Chondrocyte (in vitro differentiated cells): ENCODE measurements at places on chromosomes 5 and 9. TPM values are rescaled to one million over a fixed set of nuclear protein-coding genes. Genes with fewer than 3 reads are reported as not detected.

The GLRA1 gene
- not detected in 3 replicates for total RNA-seq

The DPYSL3 gene
- 60.2 to 63.1 TPM (median 60.4 TPM) in 3 replicates for total RNA-seq

The SLC45A2 gene
- total RNA-seq = 0.12 to 0.51 TPM in 2 of 3 replicates, not detected in the other

The STK32A gene
- 0.12 to 0.31 TPM in 2 of 3 replicates, not detected in the other for total RNA-seq

The S1PR3 gene
- 1.6 to 5.2 TPM (median 4.5 TPM) in 3 replicates for total RNA-seq

GRCh38 chr5:68587171-68587570 lies 371.6 kb downstream of the PIK3R1 start:
- H3K27ac ChIP-seq = no peak overlapping the region
- H3K4me1 ChIP-seq = peaks cover 10% of the 10 kb centered on the region
- no peaks in the 10 kb centered on the region for H3K27me3 ChIP-seq
- H3K4me3 ChIP-seq = no peak overlapping the region
- DNase-seq = no peak
- peaks cover 1% of the 10 kb centered on the region for H3K36me3 ChIP-seq

DNA sequence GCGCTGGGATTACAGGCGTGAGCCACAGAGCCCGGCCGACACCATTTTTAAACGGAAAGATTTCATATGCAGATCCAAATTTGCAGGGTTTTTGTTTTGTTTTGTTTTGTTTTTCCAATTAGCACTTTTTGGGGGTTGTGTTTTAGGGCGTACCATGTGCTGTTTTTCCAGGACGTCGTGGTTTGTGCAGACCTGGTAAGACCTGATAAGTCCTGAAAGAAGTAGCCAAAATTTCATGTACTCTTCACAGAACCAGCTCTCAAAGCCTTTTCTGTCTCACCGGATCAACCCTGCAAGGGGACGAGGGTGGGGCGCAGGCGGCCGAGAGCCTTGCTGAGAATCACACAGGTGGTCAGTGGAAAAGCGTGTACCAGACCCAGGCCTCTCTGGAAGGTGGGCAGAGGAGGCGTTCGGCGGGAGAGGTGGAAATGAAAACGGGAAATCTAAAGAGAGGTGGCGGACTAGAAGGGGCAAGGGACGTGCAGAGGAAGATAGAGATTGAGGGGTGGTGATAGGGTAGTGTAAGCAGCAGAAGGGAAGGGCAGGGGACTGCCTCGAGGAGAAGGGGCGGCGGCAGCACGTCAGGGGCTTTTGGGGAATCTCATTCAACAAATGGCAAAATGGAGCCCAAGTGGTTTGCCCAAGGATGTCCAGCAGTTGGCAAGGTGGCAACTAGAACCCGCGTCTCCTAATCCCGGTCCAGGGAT lies 1.1 kb upstream of the FAF2 start:
- DNase-seq = no peak
- peaks cover 1% of the 10 kb centered on the region for H3K27me3 ChIP-seq
- peak overlapping the region; percentile 95 for H3K4me3 ChIP-seq
- no peaks in the 10 kb centered on the region for H3K36me3 ChIP-seq
- H3K4me1 ChIP-seq = peaks cover 22% of the 10 kb centered on the region
- H3K27ac ChIP-seq = peak overlapping the region; percentile 95

GRCh38 chr9:89405826-89406225 lies 87.5 kb downstream of the SECISBP2 start:
- H3K36me3 ChIP-seq = no peaks in the 10 kb centered on the region
- no peak overlapping the region for H3K4me3 ChIP-seq
- no peak overlapping the region for H3K27ac ChIP-seq

DNA sequence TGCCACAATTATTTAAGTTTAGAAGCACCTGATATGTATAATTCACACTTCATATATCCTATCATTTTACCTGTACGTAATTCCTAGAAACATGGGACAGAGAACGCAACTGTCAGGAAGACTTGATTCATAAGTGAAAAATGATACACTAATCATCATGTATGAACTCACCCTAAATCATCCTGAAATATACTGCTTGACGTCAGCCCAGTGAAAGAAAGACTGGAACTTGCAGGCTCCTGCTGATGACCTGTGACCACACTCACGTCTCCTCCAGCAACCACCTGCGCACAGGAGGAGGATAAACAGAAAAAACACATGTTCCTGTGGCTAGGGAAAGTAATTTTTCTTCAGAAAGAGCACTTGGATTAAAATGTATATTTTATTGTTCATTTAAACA lies 169.7 kb downstream of the MPDZ start:
- no peak for DNase-seq
- H3K27me3 ChIP-seq = no peaks in the 10 kb centered on the region
- peaks cover 15% of the 10 kb centered on the region for H3K4me1 ChIP-seq
